ENCODE measurements at places on chromosomes 3 and 15.

DNA sequence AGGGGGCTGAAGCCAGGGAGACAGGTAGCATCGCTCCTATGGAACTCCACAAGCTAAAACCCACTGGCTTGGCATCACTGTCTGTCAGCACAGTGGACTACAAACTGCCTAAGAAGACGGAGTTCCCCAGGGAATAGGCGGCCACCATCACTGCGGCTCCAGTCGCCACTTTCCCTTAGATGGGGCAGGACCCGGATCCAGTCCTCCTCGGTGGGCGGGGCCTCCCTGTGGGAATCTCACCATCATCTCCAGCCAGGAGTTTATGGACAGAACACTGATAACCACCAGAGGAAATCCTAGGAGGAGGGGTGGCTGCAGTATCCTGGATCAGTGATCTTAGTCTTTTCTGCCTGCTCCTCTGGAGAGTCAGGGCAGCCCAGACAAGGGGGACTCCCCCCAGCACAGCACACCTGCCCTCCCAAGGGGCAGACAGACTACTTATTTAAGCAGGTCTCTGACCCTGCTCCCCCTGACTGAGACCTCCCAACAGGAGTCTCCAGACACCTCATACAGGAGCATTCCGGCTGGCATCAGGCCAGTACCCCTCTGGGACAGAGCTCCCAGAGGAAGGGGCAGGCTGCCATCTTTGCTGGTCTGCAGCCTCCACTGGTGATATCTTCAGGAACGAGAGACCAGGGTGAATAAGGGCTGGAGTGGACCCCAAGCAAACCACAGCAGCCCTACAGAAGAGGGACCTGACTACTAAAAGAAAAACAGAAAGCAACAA lies 435.6 kb upstream of the RASGRP1 start:
- no peak for DNase-seq

DNA sequence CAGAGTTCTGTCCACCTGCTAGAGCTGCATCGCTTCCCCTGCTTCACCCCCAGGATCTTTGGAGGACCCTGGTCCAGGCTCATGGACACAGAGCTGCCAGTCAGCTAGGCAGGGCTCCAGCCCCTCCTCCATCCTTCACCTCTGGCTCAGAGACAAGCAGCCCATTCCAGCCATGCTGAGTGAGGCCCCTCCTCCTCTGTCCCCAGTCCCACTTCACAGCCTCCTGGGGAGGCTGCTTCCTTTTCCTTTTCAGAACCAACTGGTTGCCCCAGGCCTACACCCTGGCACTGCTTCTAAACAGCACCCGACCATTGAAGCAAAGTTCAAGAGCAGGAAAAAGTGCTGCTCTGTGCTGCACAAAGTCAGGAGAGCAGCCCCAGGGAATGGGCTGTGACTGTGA lies 22.2 kb downstream of the IQSEC1 start:
- DNase-seq = no peak

- no peak for DNase-seq
Measured at GRCh38 chr3:66390013-66390412, 110.8 kb downstream of the LRIG1 start.

DNA sequence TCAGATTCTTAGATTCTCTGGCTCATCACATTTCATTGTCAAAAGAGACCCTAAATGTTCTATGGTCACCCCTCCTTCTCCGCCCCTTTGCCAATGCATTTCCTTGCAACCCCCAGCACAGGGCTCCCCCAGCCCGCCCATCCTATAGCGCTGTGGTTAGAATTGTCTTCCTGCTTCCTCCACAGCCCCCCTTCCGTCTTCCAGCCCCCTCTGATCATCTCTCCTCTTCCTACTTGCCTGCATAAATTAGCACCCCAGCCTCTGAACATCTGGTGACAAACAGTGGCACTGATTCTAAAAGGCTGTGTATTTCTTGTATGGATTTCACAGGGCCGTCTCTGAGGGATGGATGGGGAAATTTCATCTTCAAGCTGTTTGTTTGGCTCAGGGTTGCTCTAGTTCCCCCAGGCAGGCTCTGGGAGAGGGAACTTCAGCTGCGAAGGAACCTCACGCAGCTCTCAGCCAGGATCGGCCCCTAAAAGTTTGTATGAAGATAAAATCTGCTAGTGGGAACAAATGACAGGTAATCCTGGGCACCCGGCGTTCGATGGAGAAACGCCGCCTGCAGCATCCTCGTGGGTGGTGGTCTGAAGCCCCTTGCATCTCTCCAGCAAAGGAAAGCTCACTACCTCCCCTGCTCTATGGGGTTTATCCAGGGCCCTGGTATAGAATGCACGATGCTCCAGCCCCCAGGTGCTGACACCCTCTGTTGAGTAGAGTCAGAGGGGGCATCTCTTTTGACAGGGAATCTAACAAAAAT lies 83.0 kb downstream of the WNT7A start:
- DNase-seq = no peak

DNA sequence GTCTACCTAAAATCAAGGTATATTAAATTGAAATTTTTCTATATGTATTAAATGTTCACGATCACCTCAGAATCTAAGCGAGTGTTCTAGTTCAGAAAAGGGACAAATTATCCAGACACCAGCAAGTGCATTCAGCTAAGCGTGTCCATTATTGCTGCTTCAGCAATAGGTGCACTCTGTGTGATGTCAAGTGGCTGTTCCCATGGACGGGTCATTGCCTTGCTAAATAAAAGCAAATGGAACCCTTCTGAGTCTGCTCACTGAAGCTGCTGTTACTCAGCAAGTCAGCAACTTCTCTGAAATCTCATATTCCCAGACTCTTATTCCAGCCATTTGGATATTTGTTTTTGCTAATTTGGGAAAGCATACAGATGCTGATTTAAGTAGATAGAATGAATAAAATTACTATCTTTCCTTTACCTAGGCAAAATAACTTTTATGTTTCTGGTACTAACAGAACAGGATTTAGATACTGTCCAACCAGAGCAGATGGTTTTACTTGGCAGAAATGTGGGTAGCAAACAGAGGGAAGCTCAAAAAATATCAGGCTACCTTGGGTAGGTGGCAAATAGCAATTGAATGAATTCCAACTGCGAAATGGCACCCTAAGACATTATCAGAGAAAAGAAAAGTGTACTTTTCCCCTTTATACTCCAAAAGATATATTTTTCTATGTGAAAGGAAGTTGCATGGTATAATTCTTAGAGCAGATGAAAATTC lies 407.0 kb downstream of the GAP43 start:
- DNase-seq = no peak

DNA sequence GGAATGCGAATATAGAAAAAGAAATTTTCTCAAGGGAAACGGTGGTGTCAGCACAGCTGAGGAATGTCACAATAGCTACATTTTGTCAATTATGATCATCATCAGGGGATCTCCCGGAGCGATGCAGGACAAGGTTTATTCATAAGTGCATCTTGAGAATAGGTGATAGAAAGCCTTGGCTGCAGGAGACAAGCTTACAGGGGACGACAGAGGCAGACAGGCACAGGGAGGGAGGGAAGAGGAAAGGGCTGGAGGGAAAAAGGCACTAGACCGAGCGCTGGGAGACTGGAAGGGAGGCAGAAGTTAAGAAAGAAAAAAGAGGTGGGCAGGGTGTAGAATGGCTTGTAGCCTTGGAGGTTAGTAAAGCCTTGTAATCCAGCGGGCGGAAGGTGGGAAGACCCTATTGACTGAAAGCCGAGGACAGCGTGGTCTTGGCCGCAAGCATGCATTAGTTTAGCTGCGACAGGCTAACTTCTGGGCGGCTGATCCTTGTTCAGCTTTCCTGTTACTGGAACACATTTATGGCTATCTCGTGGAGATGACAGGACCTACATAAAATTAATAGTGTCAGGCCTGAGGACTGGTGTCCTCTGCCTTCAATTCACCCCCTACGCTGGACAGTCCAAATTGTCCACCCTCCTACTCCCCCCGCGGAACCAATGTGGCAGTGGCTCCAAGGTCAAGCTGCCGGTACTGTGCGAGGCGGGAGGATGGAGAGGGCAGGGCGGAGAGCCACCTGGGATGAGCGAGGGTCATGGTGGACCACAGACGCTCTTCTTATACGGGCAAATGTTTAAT lies 1.4 kb upstream of the NECTIN3 start:
- DNase-seq = no peak

- DNase-seq = no peak
Measured at GRCh38 chr3:31165399-31165860, 271.0 kb upstream of the GADL1 start.

DNA sequence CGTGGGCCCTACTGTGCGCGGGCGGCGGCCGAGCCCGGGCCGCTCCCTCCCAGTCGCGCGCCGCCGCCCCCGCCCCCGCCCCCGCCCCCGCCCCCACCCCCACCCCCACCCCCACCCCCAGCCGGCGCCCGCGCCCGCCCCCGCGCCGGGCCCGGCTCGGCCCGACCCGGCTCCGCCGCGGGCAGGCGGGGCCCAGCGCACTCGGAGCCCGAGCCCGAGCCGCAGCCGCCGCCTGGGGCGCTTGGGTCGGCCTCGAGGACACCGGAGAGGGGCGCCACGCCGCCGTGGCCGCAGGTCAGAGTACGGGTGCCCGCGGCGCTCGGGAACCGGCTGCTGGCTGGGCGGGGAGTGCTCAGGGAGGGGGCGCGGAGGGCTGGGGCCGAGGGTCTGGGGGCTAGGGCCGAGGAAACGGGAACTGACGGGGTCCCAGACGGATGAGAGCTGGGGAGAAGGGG lies 1.1 kb upstream of the PPARG start:
- no peak for DNase-seq

GRCh38 chr15:34331809-34332208 lies 5.8 kb downstream of the SLC12A6 start:
- DNase-seq = no peak

GRCh38 chr15:88913017-88913849 lies at the start of gene MFGE8:
Gene MFGE8, minus strand, starts transcription at chr15:88913379. Its CDS starts 60 bp downstream, at chr15:88913319.
- peak; percentile 67 for DNase-seq

DNA sequence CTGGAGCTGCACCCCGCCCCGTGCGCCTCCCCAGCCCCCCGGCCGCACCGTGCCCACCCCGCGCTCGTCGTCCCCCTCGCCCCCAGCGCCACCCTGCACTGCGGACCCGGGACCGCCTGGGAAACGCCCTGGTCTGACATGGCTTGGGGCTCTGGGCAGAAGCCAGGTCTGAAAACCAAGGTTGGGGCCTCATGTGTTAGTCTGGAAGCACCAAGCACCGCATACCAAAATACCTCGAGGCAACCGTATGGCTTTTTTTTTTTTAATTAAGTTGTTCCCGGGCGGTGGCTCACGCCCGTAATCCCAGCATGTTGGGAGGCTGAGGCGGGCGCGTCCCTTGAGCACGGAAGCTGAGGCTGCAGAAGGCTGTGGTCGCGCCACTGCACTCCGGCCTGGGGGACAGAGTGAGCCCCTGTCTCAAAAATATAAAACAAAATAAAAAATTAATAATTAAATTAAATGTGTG lies 91.5 kb upstream of the CHD2 start:
- DNase-seq = no peak

DNA sequence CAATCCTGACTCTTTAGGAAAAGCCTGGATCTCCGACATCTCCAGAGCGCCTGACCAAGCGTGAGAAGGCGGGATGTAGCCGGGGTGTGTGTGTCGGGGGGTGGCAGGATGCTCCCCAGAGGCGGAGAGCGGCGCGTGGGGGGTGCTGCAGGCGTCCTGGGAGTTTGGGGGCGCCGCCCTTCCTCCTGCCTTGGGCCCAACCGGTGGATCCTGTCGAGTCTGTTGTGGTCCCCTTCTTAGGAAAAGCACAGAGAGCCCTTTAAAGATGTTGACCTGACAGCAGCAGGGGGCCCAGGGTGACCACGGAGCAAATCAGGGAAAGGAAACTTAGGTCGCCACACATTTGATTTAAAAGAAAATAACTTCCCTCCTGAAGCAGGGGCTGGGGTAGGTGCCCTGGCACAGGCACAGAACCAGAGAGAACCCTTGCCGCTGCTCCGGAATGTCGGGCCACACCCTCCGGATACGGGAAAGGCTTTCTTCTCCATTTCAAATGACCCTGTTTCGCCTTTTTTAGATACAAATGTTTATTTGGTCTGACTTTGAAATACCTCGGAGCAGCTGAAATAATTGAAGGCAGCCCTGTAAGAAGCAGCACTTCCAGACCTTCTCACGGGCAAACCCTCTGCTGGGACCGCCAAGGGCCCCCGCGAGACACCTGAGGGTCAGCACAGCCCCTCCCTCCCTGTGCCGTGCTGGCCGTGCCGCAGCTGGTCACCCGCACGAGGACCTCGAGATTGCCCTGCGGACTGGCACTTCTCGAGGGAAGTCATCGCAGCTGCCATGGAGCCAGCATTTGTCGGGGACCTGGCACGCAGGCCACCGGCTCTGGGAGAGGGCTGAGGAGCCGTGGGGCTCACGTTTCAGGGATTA lies 102.9 kb upstream of the KLF13 start:
- no peak for DNase-seq

DNA sequence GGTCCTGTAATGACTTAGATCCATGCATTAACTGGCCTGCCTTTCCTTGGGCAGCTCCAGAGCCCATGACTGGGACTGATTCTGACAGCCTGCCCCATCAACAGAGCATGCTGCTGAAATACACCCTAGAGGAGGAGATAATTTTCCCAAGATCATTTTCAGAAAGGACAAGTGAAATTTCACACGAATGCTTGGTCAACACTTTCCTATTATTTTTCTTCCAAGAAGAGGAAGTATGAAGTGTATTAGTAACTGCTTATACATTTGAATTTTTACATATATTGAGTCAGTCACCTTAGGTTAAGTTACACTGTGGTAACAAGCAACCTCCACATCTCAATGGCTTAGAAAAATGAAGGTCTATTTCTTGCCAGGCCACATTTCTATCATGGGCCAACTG lies 9.7 kb upstream of the NMNAT3 start:
- DNase-seq = no peak

DNA sequence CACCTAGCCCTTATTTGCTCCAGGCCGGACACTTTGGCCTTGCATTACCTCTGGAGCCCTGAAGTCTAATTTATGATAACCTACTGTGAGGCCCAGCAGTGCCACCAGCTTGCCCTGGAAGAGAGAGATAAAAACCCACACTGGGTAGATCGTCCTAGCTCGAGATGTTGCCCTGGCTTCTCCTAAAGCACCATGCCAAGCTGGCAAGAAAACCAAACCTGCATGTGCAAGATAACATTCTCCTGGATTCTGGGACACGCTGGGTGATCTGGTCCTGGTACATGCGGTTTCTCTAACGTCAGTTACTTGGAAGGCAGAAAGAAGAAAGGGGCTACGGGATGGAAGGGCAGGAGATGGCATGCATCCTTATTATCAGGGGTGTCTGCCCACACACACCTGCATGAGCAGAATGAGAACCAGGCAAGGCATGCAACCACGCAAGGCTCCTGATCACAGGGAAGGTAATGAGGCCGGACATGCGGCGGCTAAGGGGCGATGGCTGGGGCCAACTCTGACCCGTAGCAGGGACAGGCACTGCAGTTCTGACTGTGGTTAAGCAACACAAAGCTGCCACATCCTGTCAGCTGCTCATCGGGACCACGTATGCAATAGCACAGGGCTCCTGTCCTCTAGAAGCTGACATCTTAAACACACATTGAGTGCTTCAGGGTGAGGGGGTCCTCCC lies 73.0 kb downstream of the OXNAD1 start:
- no peak for DNase-seq

DNA sequence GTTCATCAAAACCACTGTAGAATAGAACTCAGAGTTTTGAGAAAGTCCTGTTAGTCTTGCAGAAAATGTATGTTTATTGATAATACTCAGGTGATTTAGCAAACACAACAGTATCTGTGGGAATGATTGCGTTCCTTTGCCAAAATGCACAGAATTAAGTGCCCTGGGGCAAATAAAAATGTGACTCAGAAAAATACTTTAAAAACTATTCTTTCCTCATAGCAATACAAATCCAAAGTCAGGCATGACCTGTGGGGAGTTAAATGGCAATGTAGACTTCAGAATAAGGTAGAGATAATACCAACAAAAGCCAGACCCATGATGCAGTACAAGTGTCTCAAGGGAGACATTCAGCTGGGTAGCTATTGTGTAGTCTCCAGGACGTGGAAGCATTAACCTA lies 72.3 kb upstream of the SNTN start:
- no peak for DNase-seq
